Activated CD8-positive, alpha-beta T cell treated with anti-CD3 and anti-CD28 coated beads, Interleukin-2, amount 10 ng/mL, durations not matched to agents 7 days and 5 days (primary cell): ENCODE measurements at places on chromosomes 12 and 14.
A peak's percentile ranks its signal among the peaks of the same experiment; 100 is the strongest.

DNA sequence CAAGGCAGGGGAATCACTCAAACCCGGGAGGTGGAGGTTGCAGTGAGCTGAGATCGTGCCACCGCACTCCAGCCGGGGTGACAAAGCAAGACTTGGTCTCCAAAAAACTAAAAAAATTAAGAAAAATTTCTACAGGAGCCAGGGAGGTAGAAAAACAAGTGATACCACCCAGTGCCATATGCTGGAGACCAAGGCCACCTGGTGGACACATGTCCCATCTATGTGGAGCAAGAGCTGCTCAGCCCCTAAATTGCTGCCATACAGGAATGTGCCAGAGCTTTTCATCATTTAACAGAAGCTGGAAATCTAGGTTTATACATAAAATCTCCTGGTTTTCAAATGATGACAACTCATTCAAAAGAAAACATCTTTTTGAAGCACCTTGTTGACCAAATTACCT, 61.4 kb upstream of the ELK3 start:
- DNase-seq, result peak; percentile 53

GRCh38 chr12:114858388-114859146, 174.6 kb upstream of the TBX3 start:
- no peak for DNase-seq

DNA sequence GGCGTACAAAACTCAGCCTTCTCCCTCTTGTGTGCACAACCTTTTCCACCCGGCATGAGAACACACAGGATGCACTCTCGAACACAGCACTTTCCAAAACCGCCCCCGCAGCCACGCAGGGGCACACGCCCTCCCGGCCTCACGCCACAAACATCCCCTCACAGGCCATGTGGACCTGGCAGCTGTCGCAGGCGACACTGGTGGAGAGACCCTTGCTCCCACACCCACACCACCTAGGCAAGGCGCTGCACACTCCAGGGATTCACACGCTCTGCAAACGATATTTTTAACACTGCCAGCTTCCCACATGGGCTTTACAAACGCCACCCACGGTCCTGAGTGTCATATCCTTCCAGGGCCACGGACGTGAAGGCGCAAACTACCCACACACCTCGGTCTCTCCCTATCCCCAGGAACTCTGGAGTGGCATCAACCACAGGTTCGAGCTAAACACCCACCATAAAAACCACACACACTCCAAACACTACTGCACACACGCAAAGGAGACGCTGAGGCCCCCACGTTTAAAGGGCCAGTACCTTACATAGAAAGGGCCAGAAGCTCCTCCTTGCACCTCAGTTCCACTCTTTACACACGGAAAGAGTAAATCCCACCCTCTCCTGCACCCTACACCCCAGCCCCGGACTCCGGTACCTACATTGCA, 12.4 kb upstream of the ITGB7 start:
- DNase-seq, result peak; percentile 72

GRCh38 chr14:102394717-102395375, 32.1 kb downstream of the TECPR2 start:
- DNase-seq, result no peak

GRCh38 chr12:47202176-47202575, 122.4 kb upstream of the AMIGO2 start:
- DNase-seq, result no peak

- DNase-seq, result no peak
Observed at GRCh38 chr12:127381681-127382080, 885.3 kb upstream of the TMEM132C start.

GRCh38 chr12:71194657-71195056, 36.9 kb upstream of the TSPAN8 start:
- no peak for DNase-seq

- DNase-seq, result no peak
Observed at GRCh38 chr14:58026219-58026618, 125.8 kb downstream of the ARMH4 start.

DNA sequence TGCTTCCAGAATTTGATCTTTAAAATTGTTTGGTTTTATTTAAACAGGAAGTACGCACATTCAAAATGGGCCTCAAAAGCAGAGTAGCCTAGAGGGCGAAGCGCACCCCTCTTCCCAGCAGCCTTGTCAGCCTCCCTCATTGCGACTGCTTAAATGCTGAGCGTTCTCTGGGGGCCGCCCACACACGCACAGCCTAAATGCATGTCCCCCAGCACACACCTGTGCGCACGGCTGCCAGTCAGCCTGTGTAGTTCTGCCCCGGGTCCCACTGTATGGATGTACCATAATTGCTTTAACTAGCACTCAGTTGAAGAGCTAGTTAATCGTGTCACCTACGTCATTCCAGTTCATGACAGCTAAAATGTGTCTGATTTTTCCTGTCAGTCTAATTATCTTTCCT, 79.3 kb downstream of the TESC start:
- no peak for DNase-seq

DNA sequence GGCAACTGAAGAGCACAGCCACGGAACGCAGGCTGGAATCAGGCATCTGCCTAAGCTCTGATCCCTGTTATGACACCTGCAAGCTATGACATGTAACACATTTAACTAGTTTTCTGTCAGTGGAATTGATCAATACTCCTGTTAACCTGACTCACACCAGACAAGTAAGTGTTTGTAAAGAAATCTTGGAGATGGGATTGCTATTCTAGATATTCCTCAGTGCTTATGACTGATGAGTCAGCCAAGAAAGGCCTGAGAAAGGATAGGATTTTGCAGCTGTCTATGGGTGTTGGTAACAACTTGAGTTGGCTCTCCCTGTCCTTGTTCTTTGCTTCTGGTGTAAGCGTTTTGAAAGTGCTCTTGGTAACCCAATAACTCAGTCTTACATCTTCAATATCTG, 110.5 kb downstream of the GPR135 start:
- no peak for DNase-seq

DNA sequence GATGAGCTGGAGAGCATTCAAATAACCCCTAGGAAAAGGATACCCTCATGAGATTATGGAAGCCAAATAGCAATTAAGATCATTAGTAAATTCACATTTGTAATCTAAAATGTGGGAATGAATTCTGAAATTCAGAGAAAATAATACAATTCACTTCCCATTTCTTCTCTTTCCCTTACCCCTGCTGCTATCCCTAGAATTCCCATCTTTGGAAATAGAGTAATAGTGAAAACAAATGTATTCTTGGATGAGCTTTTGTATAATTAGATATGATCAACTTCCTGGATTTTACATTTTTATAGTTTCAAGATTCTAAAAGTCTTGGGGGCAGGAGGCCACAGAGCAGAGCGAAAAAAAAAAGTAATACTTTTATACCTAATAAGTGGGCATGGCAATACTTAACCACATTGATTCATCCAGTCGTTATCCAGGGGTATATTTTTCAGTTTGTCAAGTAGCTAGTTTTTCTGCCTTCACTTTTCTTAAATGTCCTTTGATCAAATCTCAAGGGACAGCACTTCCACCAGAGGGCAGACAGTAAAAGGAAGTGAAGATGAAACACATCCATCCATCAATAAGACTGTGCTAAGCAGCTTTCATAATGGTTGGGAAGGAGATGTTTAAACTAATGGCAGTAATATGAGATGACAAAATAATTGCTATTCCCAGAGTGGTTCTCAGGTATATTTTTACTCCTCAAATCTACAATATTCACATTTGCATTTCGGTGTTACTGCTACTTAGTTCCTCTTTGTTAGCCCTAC, 401.3 kb downstream of the DIO2 start:
- DNase-seq, result no peak

DNA sequence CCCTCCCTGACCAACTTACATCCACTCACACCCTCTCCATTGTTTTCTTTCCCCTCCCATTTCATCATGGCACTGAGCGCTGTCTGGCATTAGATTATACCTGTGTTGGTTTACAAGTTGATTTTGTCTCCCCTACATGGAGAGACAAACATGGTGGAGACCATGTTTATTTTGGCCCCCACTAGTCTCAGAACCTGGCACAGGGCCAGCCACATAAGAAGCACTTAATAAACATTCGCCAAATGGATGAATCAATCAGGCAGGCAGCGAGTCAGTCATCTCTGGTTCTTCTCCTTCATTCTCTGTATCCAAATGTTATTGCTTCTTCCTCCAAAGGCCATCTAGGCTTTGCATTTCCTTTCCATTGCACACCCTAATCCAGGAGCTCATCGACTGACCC, 177.4 kb downstream of the DPF3 start:
- DNase-seq, result no peak

- DNase-seq, result no peak
Observed at GRCh38 chr12:41932470-41932991, 212.1 kb downstream of the GXYLT1 start.

GRCh38 chr12:47236109-47236714, 156.5 kb upstream of the AMIGO2 start:
- no peak for DNase-seq

DNA sequence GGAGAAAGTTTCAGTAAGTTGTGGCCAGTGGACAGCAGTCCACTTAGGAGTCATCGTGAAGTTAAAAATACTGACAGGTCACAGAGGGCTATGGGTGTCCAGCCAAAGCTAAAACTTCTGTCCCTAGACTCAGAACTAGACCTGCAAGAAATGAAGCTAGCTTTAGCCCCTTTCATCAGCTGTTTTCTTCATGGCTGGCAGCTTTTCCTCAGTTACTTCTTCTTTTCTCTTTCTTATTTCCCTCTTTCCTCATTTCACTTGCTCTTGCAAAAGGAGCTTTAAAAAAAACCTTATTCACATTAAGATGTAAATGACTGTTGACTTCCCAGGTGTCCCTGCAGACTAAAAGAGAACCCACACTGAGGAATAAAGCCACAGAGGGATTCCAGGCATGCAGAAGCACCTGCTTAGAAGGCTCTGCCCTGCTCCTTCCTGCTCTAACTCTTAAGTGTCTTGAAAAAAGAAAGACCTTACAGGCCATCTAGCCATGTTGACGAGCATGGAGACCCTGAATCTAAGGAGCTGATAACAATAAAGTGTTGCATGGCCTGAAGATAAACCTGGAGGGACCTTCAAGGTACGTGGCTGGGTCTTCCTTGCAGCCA, 69.7 kb upstream of the CCND2 start:
- DNase-seq, result no peak

DNA sequence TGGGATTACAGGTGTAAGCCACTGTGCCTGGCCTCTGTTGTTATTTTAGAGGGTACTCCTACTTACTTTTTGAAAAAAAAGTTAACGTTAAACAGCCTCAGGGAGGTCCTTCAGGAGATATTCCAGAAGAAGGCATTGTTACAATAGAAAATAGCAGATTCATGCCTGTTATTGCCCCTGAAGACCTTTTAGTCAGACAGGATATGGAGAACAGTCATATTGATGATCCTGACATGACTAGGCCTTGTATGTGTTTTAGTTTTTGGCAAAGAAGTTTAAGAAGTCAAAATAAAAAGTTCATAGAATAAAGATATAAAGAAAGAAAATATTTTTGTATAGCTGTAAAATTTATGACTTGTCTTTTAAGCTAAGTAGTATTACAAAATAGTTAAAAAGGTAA, 45.3 kb downstream of the WASHC3 start:
- no peak for DNase-seq

- no peak for DNase-seq
Observed at GRCh38 chr12:52487211-52487610, 5.8 kb downstream of the KRT6A start.
